Breast epithelium (tissue), 4 donors: ENCODE measurements at places on chromosomes 3 and 15.

GRCh38 chr15:101102746-101103145, 149.1 kb downstream of the CHSY1 start:
- no peak for DNase-seq

GRCh38 chr3:52246264-52246620, 683 bp downstream of the PPM1M start:
- DNase-seq = no peak

DNA sequence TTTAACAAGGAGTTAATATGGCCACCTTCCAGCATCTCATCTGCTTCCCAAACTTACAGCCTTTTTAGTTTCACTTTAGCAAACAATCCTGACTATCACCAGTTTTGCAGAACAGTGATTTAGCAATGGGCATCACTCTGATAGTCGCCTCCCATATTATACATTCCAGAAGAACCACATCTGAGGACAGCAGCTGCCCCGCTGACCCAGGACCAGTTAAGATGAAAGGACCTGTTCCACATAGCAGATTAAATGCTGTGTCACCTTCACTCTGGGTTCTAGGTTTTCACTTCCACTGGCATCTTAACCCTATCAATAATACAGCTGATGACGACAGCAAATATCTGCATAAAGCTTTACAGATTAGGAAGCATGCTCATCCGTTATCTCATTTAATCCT, 99.8 kb downstream of the TRIM69 start:
- no peak for DNase-seq

DNA sequence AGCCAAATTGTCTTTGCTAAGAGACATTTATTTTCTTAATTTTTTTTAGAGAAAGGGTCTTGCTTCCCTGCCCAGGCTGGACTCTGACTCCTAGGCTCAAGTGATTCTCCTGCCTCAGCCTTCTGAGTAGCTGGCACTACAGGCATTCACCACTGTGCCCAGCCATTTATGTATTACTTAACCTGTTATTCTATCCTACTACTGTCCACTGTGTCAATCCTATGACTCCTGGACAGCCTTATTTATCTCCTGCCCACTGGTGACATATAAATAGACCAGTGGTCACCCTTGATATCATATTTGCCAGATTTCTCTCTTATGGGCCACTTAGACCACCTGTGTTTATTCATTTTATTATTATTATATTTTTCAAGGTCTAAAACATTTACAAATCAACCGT, 161.4 kb downstream of the ROBO1 start:
- no peak for DNase-seq

DNA sequence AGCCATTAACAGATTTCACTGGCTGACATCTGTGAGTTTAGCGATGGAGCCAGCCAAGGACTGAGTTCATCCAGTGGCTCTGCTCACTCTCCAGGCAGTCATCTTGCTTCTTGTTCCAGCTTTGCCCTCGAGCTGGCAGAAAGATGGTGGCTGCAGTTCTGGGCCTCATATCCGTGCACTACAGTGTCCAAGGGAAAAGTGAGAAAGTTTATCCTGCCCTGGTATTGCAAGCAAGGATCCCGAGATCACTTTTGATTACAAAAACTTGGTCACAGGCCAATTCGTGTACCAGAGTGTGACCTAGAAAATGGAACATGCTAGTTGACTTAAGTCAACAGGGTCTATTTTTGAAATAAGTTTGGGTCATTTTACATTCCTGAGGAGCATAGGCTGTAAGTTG, 288.0 kb upstream of the CHRM5 start:
- no peak for DNase-seq

GRCh38 chr3:13266005-13266404, 154.1 kb downstream of the NUP210 start:
- no peak for DNase-seq

DNA sequence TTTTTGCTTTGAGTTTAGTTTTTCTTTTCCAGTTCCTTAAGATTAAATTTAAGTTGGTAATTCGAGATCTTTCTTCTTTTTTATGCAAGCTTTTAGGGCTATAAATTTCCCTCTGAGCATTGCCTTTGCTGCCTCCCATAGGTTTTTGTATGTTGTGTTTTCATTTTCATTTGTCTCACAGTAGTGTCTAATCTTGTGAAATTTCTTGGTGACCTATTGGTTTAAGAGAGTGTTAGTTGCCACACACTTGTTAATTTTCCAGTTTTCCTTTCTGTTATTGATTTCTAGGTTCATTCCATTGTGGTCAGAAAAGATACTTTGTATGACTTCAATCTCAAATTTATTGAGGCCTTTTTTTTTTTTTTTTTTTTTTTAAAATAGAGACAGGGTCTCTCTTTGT, 18.3 kb upstream of the IL20RB start:
- no peak for DNase-seq

DNA sequence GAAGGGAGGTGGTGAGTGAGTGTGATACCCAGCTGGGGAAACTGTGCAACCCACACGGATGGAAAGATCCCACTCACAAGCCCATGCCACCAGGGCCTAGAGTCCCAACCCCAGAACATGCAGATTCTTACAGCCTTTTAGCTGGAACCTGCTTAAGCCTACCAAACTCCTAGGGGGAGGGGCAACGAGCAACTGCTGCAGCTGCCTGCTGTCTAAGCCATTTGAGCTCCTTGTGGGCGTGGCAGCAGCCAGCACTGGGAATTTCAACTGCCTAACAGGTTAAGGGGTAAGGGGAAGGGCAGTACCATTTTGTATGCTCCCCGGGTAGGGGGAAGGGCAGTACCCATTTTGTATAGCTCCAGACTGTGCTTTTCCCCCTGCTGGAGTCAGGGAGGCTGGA, 673.2 kb upstream of the BCHE start:
- no peak for DNase-seq

GRCh38 chr3:194637066-194637465, 3.8 kb upstream of the TMEM44 start:
- no peak for DNase-seq

GRCh38 chr15:88982304-88982945, 69.2 kb upstream of the MFGE8 start:
- DNase-seq = peak; percentile 23

- no peak for DNase-seq
Observed at GRCh38 chr3:189460511-189460910, 170.7 kb upstream of the TP63 start.

GRCh38 chr3:16768014-16768413, 116.7 kb upstream of the PLCL2 start:
- no peak for DNase-seq

- no peak for DNase-seq
Observed at GRCh38 chr3:78338405-78338804, 1298.5 kb downstream of the ROBO2 start.

DNA sequence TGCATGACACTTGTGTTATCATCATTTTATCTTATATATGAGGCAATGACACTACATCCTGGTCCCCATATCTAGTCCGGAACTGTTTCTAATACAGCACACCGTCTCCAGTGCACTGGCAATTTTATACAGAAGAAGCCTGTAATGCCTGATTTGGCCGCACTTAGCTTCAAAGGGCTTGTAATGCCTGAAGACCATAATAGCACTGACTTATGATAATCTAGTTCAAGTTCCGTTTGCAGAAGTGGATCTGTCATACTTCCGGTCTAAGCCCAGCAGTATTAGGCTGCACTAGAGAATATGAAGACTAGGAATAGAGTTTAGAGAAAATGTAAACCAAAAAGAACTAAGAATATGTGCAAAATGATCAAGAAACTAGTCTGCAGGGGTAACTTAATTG, 1.3 kb downstream of the BNIP2 start:
- DNase-seq = no peak

DNA sequence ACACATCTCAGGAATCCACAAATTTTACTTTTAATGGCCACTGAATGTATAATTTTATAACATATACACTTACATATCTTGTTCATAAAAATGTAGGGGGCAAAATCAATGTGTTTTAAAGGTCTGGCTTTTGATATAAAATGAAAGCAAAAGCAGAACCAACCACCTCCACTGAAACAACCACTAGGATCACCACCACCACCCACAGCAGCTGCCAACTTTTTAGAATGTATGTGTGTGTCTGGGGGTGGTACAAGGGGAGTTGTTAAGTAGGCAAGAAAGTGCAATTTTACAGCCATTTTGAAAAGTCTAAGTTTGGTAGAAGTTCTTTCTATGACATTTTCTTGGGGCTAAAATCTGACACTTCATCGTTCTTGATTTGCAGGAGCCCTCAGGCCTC, 44.0 kb downstream of the OTOL1 start:
- no peak for DNase-seq

- DNase-seq = no peak
Observed at GRCh38 chr15:90851940-90852339, 16.4 kb upstream of the FURIN start.

GRCh38 chr3:183360971-183361624, 67.3 kb downstream of the MCF2L2 start:
- DNase-seq = no peak

DNA sequence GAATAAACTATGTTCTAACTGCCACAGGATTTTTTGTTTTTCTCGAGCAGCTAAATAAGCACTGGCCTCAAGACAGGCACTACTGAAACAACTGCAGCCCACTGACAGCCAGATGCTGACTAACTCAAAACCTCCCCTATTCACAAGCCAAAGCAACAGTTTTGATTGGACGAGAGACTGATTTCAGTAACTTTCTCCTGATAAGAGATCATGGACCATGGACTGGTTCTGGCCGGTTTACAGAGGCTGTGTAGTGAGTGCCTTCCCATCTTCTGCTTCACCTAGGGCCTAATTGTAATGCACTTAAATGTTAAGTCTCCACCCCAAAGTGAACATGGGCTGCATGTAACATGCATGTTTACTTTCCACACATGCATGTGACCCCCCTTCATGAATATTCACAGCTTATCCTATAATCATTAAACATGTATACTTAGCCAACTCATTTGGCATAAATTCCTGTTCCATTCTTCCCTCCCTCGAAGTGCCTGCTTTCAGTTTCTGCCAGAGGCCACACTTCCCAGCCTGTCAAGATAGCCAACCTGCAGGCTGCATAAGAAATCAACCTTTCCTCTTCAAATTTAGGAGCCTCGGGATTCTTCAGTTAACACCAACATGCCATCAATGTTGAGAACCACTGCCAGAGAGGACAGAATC, 108.2 kb downstream of the ULK4 start:
- no peak for DNase-seq

- DNase-seq = no peak
Observed at GRCh38 chr3:50606596-50606995, 5.0 kb downstream of the CISH start.

DNA sequence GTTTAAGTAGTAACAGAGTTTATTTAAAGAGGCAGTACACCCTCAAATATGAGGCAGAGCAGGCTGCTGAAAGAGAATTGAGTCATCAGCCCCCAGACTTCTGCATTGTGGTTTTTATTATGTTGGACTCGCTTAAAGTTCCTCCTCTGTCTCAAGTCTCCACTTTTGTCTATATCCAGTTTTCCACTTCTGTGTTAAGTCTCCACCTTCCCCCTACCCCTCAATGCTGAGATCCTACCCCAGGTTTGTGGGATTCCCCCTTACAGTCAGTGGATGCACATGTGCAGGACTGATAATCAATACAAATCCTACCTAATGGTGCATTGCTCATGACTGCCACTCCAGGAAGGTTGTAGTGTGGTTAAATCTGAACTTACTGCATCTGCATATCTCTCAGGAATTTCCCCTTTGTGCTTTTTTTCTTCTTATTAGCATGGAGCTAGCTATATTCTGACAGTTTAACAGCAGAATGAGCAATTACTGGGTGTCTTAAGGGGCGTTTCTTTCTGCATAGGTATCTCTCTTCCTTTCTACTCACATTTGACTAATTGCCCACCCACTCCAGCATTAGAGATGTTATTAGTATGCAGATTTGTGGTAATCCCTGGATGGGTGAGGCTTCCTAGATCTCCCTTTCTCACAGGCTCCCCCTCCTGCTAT, 11.9 kb upstream of the CD200R1L start:
- no peak for DNase-seq

DNA sequence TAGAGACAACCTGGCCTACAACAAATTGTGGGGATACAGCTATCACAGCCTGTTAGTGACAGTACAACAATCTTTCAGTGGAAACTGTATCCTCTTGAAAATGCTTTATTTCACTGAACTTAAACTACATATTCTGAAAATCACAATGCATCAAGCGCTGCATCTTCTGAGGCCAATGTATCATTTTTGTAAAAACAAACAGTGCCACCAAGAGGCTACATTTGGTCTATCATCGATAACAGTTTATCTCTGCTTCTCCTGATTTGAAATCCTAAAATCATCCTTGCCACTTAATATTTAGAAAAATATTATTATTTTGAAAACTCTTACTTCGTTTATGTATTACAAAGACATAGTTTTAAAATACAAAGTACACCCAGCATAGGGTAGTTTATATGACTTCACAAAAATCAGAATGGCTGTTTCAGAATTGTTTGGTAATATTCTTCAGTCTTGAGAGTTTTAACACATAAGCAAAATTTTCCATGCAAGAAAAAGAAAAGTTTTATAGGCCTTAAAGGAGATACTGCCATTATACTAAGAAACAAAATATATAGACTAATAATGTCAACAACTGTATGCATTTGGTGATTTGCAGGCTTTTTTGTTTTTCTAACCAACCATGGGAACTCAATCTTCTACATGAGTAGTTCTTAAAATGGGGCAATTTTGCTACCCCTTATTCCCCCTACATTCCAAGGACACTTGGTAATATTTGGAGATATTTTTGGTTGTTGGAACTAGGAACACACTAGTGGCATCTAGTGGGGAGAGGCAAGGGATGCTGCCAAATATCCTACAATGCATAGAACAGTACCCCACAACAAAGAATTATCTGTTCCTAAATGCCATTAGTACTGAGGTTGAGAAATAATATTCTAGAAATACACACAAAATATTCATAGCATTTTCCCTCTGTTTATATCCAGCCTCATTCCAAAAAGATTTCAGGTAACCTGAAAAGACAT, 42.3 kb downstream of the WDR72 start:
- DNase-seq = no peak

DNA sequence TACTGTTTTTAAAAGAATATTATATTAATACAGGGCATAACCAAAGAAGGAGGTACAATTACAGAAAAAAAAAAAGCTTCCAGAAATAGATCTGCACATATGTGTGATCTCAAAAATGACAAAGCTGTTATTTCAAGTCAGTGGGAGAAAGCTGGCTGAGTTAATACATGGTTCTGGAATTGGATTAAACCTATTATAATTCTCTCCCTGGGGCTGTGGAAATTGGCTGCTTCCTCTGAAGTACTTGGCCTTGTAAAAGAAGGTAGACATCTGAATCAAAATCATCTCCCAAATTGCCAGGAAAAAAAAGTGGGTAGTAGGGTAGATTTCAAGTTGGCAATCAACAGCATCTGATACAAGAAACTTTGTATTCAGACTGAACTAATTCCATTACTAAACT, 723.9 kb upstream of the ALCAM start:
- DNase-seq = no peak

DNA sequence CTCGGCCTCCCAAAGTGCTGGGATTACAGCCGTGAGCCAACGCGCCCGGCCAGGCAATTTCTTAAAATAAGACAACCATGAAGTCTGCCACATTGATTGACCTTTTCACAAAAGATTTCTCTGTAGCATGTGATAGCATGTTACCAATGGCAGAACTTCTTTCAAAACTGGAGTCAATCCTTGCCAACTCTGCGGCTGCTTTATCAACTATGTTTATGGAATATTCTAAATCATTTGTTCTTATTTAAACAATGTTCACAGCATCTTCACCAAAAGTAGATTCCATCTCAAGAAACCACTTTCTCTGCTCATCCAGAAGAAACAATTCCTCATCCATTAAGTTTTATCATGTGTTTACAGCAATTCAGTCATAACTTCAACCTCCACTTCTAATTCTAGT, 9.4 kb downstream of the UBR1 start:
- no peak for DNase-seq
